WTC11 (cell line): ENCODE measurements at places on chromosomes 5 and 9.
A peak's percentile ranks its signal among the peaks of the same experiment; 100 is the strongest.

- DNase-seq, result no peak
Measured at GRCh38 chr9:92160786-92161185, 45.6 kb upstream of the SPTLC1 start.

GRCh38 chr5:72557167-72558045, 50.2 kb upstream of the ZNF366 start:
- no peak for DNase-seq

DNA sequence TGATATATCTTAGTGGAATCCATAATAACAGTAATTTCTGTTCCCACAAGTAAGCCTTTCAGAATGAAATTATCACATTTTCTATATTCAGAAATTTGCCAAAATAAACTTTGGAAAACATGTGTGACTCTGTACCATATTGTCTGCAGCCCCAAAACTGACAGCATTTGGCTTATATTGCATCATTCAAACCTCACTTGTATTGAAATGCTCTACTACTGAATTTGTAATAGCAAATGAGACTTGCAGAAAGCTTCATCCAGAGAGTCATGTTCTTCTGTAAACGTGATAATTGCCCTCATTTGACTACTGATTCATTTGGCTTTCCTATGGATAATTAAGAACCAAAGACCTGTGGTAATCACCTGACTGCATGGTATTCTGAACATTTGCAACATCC, 1249.5 kb upstream of the CDH18 start:
- no peak for DNase-seq

DNA sequence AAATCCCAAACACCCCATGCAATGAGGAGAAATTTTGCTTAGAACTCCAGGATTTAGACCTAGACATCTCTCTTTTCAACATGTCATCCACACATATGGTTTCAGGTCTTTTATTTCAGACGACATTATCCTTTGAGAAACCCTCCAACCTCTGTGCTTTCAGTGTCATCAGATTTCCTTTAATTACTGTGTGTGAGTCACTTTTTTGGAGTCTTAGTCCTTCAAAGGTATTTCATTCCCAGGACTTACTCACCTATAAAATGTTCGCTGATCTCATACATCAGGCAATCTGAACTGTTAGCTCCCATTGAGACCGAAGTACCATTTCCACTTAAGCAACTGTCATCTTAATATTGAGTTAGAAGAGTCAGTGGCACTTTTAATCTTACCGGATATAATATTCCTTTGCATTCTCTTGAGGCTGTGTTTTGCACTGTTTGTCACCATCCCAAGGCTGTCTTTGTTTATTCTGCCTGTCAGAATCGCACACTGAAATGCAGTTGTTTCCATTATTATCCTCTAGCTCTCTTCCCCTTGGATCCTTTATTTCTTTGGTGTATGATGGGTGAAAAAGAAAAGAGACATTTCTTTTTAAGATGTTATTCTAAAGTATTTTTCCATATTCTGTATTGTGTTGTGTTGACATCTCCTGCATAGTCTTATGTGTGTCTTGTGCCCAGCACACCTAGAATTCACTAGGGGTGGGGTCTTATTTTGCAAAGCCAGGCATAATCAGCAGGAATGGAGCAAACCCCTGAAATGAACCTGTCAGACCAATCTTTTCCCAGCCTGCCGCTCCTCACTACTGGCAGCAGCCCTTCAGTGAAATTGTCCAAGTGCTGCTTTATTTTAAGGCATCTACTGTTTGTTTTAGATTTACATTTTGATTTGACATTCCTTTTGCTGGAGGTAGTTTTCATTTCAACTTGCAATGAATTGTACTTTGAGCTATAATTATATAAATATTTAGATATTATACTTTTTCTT, 155.4 kb downstream of the PAM start:
- no peak for DNase-seq

DNA sequence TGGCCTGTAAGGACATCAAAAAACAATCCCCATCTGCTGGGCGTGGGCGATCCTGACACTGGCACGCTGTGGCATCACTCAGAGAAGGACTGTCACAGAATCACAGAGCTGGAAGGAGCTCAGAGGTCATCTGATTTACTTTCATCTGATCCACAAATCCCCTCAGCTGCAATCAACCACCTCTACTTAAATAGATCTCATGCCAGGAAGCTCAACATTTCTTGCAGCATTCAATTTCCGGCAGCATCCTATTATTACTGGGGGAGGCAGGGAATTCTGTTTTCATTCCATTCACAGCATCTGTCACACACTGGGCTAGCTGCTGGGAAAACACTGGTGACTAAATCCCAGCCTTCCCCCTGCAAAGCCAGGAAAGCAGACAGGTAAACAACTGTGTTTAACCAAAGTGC, 38.3 kb downstream of the RETREG1 start:
- DNase-seq, result no peak

DNA sequence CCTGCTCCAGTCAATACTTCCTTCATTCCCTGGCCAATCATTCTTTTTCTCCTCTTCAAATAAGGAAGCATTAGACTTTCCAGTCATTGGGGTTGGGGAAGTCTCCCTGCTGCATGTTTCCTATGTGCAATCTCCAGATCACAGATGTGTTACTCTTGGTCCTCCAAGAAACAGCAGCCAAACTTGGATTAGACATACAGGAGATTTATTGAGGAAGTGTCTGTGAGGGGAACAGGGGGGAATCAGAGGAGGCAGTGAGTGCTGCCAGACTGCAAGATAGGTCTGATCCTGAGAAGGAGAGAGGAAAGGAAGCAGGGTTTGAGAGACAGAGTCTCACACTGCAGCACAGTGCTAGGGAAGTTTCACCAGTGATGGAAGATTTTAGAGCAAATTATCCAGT, 40.6 kb upstream of the SLIT3 start:
- no peak for DNase-seq

DNA sequence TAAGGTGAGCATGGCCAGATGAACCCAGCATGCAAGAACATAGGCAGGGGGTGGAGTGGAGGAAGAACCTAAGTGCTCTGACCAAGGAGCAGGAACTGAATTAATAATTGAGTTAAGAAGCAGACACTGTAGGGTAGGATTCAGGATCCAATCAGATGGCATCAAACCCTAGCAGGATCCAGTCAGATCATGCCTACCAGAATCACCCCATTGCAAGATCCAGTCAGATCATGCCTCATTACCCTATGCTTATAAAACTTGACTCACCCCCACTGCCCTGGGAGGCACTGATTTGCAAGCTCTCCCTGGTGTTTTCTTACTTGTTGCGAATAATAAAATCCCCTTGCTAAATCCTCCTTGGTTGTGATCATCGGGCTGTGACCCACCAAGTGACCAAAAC, 19.7 kb downstream of the TUSC1 start:
- no peak for DNase-seq

GRCh38 chr9:137683262-137683864, 64.6 kb downstream of the EHMT1 start:
- DNase-seq, result no peak

DNA sequence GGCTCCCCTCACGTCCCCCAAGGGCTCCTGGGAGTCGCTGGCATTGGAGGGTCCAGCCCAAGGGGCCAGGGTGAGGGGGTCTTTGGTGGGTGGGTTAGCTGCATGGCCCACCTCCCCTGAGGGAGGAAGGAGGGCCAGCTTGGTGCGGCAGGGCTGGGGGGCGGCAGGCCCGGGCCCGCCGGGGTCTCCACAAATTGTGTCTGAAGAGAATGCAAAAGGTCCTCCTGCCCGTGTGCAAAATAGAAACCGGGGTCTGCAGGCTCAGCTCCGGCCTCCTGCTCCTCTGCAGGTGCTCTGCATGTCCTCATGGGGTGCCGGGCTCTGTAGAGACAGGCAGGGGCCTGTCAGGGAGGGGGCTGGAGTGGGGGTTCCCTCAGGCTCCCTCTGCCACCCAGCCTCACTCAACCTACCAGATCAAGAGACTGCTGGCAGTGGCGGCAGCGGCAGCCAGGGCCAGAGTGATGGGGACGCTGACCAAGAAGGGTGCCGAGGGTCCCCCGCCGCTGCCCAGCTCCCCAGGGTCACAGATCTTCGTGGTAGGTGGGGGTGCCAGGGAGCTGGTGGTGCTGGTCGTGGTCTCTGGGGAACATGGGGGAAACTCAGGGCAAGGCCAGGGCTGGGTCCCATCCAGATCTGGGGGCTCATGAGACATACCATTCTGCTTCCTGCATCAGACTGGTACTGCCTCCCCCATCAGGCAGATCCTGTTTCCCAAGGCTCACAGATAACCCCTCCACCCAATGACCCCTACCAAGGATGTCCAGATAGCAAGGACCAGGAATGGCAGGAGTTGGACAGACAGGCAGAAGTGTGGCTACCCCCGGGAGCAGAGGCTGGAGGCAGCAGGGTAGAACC, 29.2 kb upstream of the ENHO start:
- no peak for DNase-seq

- no peak for DNase-seq
Measured at GRCh38 chr9:114048533-114049415, 29.3 kb downstream of the AMBP start.

DNA sequence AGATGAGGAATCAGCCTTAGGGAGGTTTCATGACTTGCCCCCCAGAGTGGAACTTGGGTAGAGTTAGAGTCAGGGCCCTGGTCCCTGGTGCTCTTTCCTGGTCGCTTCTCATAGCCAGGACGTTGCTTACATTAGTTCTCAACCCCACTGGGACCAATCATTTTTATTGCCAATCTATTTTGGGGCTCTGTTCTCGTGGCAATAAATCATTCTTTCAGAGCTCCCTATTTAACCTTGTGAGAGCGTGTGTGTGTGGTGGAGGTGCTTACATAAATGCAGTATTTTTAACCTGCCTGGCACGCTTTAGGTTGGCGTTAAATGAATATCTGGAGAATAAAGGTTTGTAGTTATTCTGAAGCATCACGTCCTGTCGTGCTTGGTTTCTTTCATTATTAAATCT, 4.1 kb downstream of the TRIO start:
- DNase-seq, result no peak

DNA sequence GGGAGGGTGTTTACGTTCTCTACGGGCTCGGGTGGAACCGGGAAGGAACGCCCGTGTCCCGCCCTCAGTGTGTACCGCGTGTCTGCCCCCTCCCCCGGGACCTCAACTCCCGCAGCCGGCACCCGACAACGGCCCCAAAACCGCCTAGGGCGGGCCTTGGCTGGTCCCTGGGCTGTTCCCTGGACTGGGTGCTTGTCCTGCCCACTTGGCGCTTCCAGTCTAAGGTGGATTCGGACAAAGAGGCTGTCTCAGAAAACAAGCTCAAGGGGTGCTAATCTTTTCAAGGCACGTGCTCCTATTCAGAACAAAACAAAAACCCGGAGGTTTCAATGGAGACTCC, 379 bp upstream of the CLK4 start:
- DNase-seq, result no peak

DNA sequence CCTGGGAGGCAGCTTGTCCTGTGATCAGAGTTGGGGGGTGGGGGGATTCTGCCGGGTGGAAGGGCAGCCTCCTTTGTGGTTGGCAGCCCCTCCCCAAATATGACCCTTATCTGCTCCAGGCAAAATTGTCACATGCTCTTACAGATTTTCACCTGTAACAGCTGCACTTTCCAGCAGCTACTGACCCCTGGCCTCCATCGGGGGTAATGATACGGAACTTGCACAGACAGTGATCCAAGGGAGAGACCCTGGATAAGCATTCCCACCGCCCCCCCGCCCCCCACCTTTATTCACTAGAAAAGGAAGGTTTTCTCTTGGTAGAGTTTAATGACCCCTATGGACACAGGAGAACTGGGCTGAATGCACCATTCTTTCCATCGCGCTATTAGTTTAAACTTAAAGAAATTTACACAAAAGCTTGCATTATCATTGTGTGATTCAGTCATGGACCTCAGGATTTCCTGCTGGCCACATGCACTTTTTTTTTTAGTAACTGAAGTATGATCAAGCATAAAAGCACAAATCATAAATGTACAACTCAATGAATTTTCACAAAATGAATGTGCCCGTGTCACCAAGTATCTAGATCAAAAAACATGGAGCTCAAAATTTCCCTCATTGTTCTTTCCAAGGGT, 10.7 kb upstream of the ZBTB34 start:
- DNase-seq, result no peak

GRCh38 chr5:558871-559503, 34.7 kb upstream of the SLC9A3 start:
- no peak for DNase-seq

- DNase-seq, result no peak
Measured at GRCh38 chr5:36369219-36369690, 67.6 kb upstream of the RANBP3L start.

DNA sequence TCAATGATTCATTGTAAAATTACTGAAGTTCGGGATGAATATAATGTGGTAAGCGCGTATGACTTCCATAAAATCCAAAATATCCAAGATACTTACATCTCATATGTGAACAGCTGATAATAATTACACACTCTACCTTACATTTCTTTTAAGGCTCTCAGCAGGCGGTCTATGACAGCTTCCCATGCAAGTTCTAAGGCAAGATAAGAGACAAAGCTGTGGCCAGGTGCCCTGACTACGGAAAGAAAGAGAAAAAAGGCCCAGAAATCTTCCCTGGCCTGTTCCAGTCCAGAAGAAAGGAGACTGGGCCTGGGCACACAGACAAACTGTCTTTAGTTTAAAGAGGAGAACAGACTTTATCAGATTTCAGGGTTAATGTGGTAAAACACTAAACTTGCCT, 69.1 kb downstream of the ARSB start:
- DNase-seq, result no peak

- DNase-seq, result no peak
Measured at GRCh38 chr9:12815888-12816287, 41.1 kb downstream of the LURAP1L start.

GRCh38 chr9:128946571-128947276, 679 bp downstream of the DOLK start:
- DNase-seq, result peak; percentile 24

- DNase-seq, result no peak
Measured at GRCh38 chr9:68702493-68702892, 2.5 kb upstream of the PIP5K1B start.

GRCh38 chr9:124209279-124209678, 48.5 kb upstream of the NEK6 start:
- DNase-seq, result peak; percentile 63

DNA sequence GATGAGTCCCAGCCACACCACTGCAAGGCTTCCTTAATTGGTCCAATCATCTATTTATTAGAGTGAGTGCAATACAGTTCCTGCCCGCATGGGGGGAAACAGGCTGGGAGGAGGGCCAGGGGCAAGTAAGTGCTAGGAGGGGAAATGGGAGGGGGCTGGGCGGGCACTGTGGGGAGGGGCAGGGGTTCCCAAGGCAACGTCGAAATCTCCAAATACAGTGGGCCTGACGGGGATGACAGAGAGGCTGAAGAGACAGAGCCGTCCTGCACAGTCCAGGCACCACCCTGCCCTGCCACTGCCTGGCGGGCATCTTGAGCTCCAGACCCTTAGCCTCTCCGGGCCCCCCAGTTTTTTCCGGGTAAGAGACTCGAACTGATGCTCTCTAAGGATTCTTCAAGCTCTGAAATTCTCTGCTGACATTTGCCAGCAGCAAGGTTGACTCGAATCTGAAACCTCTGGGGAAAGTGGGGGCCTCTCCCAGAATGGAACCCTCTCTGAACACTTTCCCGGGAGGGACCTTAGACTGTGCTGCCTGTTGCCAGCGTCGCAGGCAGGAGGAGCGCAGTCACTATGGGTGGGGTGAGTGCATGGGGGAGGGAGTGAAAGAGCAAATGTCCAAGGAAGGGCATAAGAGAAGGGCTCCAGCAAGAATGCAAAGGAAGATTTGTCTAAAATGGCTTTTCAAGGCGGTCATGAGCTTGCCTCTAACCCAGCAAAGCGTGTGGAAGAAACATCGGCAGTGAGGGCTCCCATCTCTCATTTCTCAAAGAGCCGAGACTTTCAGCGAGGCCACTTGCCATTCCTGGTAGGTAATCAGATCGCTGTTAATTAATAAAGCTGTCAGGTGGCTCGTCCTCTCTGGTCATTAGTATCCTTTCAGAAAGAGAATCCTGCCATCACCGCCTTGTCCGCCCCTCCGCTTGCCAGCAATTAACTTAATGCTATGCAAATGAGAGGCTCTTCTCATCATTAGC, 99.0 kb downstream of the GTF3C4 start:
- peak; percentile 79 for DNase-seq
